Right ventricle myocardium inferior (tissue), 1 donor: ENCODE measurements at places on chromosomes 12 and 14.

GRCh38 chr14:34250959-34251358 is 211.1 kb downstream of the SPTSSA start:
- DNase-seq: no peak

DNA sequence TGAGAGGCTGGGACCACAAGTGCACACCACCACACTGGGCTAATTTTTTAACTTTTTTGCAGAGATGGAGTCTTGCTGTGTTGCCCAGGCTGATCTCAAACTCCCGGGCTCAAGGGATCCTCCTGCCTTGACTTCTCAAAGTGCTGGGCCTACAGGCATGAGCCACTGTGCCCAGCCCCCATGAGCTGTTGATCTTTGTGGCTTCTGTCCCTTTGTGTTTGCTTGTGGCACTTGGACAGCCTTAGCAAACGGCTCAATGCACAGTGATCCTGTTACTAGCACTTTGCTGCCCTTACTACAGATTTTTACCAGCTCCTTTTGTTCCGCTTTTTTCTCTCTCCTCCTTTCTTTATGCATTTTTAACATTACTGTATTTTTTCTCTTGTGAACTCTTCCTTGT is 25.3 kb upstream of the EVL start:
- no peak for DNase-seq

GRCh38 chr12:108875682-108876361 is 4.1 kb upstream of the DAO start:
- no peak for DNase-seq

DNA sequence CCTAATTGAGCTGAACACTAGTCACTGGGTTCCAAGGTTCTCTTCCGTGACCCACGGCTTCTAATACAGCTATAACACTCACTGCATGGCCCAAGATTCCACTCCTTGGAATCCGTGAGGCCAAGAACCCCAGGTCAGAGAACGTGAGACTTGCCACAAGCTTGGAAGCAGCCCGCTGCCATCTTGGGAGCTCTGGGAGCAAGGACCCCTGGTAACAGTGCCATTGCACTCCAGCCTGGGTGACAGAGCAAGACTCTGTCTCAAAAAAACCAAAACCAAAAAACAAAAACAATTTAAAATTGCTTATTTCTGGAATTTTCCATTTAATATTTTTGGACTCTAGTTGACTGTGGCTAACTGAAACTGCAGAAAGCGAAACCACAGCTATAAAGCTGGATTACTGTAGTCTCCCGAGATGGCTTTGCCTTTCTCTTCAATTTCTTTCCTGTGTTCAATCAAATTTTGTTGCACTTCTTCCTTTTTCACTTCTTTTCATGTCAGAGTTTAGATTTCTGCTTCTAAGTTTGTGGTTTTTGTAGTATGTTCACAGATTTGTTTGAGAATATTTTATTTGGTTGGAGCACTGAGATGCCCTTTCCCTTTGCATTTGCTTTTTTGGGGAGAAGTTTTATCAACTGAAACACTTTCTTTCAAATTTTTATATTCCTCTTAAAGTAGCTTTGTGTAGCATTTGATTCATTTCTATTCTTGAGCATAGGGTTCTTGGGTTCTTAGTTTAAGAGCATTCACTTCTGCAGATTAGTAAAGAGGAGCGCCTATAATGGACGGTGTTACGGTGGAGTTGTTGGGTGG is 44.6 kb downstream of the DDHD1 start:
- DNase-seq: no peak

DNA sequence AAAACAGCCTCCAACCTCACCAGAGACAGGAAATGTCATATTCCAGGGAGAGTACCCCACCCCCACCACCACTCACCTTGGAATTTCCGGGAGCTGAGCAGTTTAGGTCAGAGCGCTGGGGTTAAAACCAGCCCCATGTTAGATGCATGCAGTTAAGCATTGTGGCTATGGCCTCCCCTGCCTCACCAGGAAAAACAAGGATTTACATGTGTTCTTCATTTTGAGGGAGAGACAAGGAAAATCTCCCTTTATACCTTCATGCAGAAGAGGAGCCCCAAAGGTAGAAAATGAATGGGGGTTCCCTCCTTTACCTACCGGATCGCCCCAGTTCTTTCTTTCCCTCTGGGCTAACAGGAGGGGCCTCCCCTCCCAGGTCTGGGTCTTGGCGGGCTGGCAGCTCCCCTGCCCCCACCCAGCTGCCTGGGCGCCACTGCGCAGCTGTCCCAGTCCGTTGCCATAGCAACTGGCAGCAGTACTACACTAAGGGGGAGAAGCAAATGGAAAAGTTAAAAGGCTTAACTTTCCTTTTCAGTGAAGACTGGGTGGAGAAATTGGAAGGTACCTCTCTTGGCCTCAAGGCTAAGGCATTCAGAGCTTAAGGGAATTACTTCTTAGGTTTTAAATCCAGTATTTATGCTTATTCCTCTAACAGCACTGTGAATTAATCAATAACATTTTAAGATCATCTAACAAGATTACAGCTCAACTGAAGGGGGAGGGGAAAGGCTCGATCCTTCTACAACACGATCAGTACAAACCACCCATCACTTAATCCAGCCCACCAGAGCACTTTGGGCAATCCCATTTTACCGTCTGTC is 20.5 kb downstream of the CBX5 start:
- peak; percentile 80 for DNase-seq

DNA sequence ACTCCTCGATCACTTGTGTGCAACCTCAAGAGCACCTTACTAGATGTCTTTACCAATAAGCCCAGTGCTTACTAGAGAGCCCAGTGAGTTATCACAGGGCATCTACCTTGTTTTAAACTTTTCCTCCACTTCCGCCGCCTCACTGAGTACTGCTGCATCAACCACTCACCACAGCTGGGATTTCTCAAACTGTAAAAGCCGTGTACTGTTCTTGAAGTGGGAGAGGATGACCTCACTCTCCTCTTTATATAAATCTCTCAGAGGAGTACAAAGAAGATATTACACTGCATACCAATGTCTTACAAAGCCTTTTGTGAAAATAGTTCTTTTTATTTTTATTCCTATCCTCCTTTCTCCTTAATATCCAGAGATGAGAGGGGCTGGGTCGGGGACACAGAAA is 94.1 kb downstream of the PLCZ1 start:
- DNase-seq: no peak

GRCh38 chr14:61047021-61047420 is 66.0 kb downstream of the SLC38A6 start:
- DNase-seq: no peak

DNA sequence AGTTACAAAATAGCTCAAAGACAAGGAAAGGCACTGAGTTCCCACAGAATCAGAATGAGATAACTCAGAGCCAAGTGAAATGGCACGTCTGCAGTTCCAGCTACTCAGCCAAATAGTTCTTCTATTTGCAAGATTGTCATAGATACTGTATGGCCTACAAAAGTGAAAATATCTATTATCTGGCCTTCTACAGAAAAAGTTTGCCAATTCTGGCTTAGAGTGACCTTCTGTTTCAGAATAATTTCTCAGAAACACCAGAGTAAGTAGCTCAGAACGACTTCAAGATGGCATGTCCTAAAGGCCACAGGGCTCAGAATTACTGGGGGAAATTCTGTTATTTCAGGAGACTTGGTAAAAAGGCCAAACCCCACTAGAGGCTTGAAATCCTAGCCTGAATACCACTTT is 10.7 kb upstream of the RTRAF start:
- DNase-seq: no peak

GRCh38 chr14:104594310-104595046 is 10.1 kb downstream of the TMEM179 start:
- DNase-seq: peak; percentile 39

- no peak for DNase-seq
Observed at GRCh38 chr12:2358986-2359658, 306.3 kb downstream of the CACNA1C start.

DNA sequence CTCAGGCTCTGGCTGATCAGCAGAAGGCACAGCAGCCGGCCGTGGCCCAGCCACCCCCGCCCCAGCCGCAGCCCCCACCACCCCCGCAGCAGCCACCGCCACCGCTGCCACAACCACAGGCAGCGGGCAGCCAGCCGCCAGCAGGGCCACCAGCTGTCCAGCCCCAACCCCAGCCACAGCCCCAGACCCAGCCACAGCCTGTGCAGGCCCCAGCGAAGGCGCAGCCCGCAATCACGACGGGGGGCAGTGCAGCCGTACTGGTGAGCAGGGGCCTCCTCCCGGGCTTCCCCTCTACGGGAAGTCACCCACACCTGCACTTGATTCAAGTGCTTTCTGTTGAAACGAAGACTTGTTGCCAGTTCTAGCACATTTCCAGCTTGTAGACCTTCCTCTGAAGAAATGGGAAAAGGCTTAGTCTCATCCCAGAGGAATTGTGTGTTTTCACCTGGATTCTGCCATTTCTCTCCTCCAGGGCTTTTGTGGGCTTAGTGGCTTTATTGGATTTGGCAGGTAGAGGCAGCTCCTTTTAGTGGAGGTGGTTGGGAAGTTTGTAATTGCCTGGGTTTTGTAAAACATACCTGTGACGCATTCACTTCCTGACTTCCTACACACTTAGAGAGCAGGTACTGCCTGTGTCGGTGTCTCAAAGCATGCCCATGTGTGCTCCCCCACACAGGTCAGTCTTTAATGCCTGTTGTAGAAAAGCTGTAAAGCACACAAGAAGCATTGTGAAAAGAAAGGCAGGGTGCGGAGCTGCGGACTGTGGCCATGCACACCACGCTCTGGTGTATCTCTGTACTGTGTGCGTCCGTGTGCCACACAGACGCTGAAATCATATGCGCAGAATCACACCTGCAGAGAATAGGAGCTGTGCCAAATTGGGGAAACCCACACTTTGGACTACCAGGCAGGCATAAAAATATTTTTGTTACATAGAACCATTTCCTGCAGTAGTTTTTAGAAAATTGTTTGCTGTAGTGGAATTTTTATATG is 90.5 kb downstream of the DDX51 start:
- DNase-seq: no peak

- DNase-seq: peak; percentile 90
Observed at GRCh38 chr14:23057757-23058653, 685 bp upstream of the CDH24 start.

- no peak for DNase-seq
Observed at GRCh38 chr12:2578211-2578610, 216.6 kb upstream of the FKBP4 start.

DNA sequence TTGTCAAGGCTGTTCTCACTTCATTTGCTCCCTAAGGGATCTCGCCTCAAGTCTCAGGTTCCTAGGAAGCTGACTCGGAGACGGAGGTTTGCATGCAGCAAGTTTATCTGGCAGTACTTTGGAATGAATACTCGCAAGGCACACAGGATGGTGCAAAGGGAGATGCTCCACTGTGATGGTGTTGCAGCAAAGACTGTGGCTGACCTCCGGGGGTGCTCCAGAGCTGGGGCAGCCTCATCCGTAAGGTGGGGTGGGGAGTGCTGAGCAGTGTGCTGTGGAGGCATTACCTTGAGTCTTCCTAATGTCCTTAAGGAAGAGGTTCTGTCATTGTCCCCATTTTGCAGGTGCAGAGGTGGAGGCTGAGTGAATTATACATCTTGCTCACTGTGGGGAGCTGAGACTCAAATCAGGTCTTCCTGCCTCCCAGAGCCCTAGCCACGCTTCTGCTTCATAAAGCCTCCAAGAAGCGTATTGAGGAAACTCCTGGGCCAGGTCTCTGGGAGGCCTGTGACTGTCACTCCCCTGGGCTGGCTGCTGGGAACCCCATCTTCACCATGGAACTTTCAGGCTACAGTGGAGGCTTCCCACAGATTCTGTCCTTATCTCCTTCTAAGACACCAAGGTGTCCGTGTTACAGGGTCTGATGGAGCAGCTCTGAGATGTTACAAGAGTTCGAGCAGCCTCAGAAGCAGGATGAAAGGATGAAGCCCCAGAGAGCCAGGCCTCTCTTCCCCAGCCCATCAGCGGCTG is 39.5 kb downstream of the GALNT16 start:
- no peak for DNase-seq

- DNase-seq: no peak
Observed at GRCh38 chr14:32087173-32087861, 10.2 kb downstream of the ARHGAP5 start.

GRCh38 chr14:92632546-92633273 is 115.7 kb downstream of the LGMN start:
- DNase-seq: no peak

GRCh38 chr12:63804746-63805145 is 25.0 kb downstream of the RXYLT1 start:
- DNase-seq: no peak

GRCh38 chr14:69303086-69303485 is 43.1 kb downstream of the GALNT16 start:
- DNase-seq: no peak

DNA sequence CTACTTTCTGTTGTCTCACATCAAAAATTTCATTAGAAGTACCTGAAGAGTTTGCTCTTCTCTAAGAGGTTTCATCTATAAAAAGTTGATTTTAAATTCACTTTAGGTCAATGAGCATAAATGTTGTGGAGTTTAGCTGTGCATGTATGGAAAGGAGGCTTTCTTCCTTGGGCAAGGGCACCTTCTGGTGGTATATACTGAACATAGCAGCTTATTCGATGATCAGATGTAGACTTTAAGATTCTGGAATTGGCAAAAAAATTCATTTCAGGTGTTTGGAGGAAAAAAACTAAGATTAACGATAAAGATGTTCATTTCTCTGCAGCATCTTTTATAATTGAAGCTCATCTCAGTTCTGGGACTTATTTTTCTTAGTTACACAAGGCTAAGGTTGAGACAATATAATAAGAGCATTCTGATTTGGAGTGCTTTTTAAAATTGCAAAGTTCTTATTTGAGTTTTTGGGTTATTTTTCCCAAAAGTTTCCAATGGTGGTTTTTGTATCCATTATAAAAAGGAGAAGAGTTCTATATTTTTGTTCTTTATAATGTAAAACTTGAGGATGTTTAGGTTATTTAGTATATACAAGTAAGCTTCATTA is 46.8 kb downstream of the TMEM117 start:
- no peak for DNase-seq

- peak; percentile 58 for DNase-seq
Observed at GRCh38 chr14:105398726-105399465, 558 bp downstream of the TEX22 start.

- DNase-seq: no peak
Observed at GRCh38 chr12:99372257-99372920, 275.2 kb upstream of the GARIN6 start.

DNA sequence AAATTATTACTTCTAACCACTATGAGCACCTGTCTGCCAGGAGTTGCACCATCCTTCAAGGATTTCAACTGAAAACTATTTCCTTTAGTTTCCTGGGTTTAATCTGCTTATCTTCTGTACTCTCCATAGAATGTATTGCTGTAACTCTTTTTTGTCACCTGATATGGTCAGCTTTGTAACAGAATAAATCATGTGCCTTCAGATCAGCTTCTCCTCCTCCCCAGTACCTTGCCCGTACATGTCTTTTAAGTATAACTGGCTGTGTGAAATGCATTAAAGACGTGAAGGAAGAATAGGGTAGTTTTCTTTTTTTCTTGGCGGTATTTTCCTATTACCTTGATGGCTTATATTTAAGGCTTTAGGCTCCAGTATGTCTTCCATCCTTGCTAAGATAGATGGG is 200.3 kb upstream of the NAV3 start:
- no peak for DNase-seq
